Naive thymus-derived CD8-positive, alpha-beta T cell (primary cell): ENCODE measurements at places on chromosomes 11 and 22.

- no peak for DNase-seq
Observed at GRCh38 chr11:121321614-121322243, 29.2 kb downstream of the SC5D start.

DNA sequence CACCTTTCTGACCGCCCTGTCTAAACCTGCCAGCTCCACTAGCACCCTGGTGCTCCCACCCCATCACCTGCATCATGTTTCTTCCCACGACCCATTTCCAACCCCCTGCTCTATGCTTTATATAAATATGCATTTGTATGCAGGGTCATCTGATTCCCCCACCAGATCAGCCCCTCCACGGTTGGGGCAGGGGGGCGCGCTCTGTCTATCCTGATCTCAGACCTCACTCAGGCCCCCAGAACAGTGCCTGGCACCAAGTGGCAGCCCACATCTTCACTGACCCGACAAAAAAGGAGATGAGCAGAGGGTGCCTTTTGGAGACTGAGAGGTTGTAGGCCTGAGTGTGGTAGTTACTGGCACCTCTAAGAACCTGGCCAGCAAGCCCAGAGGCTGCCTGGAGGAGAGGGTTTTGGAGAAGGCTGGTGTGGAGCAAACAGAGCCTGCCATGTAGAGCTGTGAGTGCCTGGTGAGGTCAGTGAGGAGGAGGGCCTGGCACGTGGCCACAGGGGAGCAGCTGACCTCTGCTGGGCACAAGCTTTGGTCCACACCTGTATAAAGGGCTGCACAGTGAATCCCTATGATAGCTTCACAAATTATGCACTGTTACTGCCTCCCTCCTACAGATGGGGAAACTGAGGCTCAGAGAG, 86.3 kb upstream of the RTL6 start:
- no peak for DNase-seq

DNA sequence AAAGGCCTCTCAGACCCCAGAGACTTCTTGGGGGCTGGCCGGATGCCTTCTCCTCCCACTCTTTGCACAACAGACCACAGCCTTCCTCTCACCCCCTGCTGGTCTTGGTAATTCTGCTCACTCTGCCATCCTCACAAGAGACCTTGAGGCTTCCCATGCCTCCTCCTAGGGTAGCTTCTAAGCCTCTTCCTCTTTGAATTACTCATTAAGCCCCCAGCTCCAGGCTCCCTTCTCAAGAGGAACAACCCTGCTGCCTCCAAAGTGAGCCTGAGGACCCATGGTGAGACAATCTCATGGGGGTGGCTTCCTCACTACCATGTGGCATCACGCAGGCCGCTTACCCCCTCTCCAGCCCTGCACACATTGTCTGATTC, 184.6 kb upstream of the SYT13 start:
- no peak for DNase-seq

DNA sequence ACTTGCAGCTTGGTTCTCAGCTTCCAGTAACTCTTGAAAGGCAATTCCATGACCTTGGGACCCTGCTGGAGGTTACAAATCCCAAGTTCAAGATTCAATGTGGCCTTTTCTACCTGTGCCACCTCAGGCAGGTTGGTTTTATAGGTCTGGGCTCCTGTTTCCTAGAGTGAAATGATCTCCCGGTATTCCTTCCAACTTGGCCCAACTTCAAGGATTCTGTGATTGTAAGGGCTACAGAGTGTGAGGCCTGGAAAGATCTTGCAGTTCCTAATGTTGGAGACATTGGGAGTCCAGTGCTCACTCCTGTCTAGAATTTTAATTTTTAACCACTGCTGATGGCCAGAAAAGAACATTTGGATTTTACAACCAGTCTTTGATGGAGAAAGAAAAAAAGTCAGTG, 91.6 kb downstream of the LDLRAD3 start:
- no peak for DNase-seq

- DNase-seq = no peak
Observed at GRCh38 chr22:30718938-30719337, 24.3 kb downstream of the OSBP2 start.

DNA sequence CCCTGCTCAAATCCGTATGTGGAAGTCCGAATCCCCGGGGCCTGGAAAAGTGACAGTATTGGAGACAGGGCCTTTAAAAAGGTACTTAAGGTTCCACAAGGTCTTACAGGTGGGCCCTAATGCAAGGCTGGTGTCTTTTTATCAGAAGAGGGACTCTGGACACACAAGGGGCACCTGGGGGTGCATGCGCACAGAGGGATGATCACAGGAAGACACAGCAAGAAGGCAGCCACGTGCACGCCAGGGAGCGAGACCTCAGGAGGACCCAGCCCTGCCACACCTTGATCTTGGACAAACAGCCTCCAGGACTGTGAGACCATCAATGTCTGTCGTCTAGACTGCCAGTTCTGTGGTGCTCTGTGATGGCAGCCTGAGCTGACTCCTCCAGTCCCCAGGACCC, 96.5 kb downstream of the SHANK2 start:
- DNase-seq = no peak

- no peak for DNase-seq
Observed at GRCh38 chr11:95912902-95913560, 10.9 kb downstream of the MTMR2 start.

DNA sequence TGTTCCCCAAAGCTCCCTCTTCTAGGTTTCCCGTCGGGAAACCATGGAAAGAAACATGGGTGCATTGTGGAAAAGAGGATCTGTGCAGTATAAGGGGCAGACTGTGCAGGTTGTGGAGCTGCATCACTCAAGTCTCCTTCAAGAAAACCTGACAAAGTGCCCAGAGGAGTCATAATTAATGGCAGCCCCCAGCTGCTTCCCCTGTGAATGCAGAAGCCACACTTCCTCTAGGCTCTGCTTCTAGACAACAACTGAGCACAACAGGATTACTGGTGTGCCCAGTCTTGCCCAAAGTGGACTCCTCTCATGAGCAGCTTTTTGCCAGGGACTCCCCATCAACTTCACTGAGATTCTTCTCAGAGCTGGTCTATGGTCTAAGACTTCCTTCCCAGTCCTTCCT, 42.6 kb upstream of the SCUBE2 start:
- DNase-seq = no peak

DNA sequence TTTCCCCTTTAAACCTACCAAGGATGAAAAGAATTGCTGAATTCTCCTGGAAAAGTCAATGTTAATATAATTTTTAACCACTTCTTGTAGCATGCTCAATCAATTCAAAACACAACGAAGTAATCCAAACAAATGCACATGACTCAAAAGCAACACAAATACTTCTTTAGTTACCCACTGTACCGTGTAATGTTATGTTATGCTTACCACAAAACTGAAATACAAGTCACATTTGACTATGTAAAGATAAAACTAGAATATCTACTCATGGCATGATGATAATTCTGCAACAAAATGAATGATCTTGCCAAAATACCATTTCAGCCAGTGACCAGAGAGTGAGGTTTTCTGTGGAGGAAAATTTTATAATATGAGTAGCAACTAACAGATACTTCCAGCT, 587.0 kb downstream of the DLG2 start:
- DNase-seq = no peak

- no peak for DNase-seq
Observed at GRCh38 chr11:132060567-132060966, 690.2 kb downstream of the NTM start.

- no peak for DNase-seq
Observed at GRCh38 chr11:96111308-96111707, 187.4 kb upstream of the MTMR2 start.

- DNase-seq = no peak
Observed at GRCh38 chr11:8803973-8804372, 107.0 kb upstream of the AKIP1 start.

GRCh38 chr22:22883090-22883727, 4.4 kb upstream of the IGLL5 start:
- DNase-seq = no peak

- DNase-seq = no peak
Observed at GRCh38 chr11:112310848-112311247, 50.2 kb upstream of the PLET1 start.

- no peak for DNase-seq
Observed at GRCh38 chr22:43333978-43334377, 9.2 kb downstream of the SCUBE1 start.

DNA sequence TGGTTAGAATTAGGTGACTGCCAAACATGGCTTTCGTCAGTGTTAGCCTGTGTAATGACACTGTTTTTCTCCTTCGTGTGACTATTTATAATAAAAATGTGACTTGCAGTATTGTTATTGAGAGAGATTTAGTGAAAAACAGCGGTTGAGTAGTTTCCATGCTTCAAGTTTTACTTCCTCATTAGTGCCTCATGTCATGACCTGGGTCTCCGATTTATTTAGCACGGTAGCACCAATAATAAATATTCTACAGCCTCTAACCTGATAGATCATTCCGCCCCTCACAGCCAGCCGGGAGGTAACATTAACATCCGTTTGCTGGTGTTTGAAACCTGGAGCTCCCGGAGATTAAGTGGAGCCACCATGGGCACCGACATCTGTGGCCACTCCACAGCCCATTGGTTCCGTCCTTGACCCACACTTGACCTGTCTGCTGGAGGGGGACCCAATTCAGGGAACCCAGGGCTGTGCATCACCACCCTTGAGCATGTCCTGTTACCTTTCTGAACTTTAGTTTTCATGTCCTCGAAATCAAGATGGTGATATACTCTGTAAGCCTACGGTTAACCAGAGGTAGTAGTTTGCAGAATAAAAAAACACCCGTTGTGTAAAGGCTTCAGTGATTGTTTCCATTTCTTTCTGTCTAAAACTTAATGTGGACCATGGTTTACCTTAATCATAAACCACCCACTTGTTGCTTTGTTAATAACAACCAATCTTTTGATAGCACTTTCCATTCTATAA, 104.1 kb downstream of the ATXN10 start:
- no peak for DNase-seq

DNA sequence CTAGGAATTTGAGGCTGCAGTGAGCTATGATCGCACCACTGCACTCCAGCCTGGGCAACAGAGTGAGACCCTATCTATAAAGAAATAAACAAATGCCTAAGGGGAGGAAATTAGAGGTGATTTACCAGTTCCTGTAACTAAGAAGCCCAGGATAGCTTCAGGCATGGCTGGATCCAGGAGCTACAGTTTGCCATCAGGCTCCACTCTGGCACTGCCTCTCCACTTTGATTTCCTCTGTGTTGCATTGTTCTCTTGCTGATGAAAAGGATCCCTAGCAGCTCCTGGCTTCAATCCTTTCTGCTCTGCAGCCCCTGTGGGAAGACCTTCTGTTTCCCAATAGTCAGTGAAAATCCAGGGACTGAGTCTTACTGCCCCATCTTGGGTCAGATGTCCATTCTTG, 20.1 kb upstream of the FADD start:
- DNase-seq = no peak
